HFFc6 (cell line): ENCODE measurements at places on chromosomes 16 and 17. TPM values are rescaled to one million over a fixed set of nuclear protein-coding genes. Genes with fewer than 3 reads are reported as not detected.

DNA sequence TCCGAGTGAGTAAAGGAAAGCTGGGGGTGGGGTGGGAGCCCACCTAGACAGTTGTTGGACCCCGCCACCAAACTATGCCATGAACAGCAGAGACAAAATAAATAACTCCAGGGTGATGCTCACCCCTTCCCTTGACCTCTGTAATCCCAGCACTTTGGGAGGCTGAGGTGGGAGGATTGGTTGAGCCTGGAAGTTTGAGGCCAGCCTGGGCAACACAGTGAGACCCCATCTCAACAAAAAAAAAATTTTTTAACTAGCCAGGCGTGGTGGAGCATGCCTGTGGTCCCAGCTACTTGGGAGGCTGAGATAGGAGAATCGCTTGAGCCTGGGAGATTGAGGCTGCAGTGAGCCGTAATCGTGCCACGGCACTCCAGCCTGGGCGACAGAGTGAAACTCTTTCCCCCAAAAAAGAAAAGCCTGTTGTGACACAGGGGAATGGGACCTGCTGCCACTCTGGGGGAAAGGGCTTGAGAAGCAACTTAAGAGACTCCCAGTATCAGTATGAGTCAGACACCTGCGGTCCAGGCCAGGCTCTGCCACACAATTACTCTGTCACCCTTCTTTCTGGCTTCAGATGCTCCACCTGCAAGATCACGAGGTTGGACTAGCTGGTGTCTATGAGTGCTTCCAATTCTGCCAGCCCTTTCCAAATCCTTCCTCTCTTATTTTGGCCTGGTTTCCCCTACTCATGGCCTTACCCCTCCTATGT lies 5.0 kb downstream of the SGCA start:
- DNase-seq, result no peak

USP22 gene
- 219 and 240 TPM in 2 replicates for total RNA-seq

DNA sequence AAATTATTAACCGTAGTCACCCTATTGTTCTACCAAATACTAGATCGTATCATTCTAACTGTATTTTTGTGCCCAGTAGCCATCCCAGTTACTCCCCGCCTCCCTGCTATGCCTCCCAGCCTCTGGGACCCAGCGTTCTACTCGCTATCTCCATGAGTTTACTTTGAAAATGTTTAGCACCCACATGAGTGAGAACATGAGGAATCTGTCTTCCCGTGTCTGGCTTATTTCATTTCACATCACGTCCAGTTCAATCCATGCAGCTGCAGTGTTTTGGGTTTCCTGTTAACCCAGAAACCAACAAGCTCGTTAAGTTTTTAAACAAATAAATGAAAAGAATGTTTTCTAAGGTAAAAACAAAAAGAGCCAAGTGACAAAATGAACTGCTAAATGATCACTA lies 82.1 kb downstream of the VPS53 start:
- no peak for DNase-seq

PRSS33 gene
- total RNA-seq, result not detected in 3 replicates

DNA sequence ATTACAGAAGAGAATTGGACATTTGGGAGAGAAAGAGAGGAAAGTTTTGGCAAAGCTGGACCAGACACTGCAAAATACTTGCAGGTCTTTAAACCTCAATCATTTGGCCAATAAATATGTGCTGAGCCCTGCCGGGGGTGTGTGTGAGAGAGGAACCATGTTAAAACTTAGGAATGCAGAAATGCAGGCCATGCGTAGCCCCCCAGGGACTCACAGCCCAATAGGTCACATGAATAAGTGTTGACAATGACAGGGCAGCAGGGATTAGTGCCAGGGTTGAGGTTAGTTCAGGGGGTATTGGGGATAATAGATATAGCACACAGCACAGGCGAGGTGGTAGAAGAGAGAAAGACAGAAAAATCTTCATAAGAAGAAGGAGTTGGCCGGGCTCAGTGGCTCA lies 113.3 kb upstream of the ADAMTS18 start:
- no peak for DNase-seq

- peak; percentile 38 for DNase-seq
Observed at GRCh38 chr17:72502371-72503341, 381.8 kb downstream of the SOX9 start.

MRPL27 gene
- 68.9 and 78.7 TPM in 2 replicates for total RNA-seq

- no peak for DNase-seq
Observed at GRCh38 chr16:22174642-22175041, 12.3 kb downstream of the SDR42E2 start.

- DNase-seq, result no peak
Observed at GRCh38 chr16:50578137-50578536, 29.9 kb downstream of the NKD1 start.

- no peak for DNase-seq
Observed at GRCh38 chr16:89607453-89607852, 6.0 kb upstream of the DPEP1 start.

- DNase-seq, result no peak
Observed at GRCh38 chr17:61974115-61974514, 46.3 kb upstream of the INTS2 start.

GRCh38 chr17:63224644-63225043 lies 221.5 kb downstream of the CYB561 start:
- DNase-seq, result no peak

SPSB3 gene
- total RNA-seq, result 12.8 to 18.2 TPM (median 14.9 TPM) in 3 replicates

GID4 gene
- total RNA-seq, result 9.5 to 13.1 TPM (median 12.3 TPM) in 3 replicates

- no peak for DNase-seq
Observed at GRCh38 chr17:79851461-79851817, 12.2 kb upstream of the CBX4 start.

- DNase-seq, result no peak
Observed at GRCh38 chr17:44209786-44210341, 9.6 kb downstream of the UBTF start.

PMP22 gene
- total RNA-seq, result 31.2 to 40.5 TPM (median 37.7 TPM) in 3 replicates

DNA sequence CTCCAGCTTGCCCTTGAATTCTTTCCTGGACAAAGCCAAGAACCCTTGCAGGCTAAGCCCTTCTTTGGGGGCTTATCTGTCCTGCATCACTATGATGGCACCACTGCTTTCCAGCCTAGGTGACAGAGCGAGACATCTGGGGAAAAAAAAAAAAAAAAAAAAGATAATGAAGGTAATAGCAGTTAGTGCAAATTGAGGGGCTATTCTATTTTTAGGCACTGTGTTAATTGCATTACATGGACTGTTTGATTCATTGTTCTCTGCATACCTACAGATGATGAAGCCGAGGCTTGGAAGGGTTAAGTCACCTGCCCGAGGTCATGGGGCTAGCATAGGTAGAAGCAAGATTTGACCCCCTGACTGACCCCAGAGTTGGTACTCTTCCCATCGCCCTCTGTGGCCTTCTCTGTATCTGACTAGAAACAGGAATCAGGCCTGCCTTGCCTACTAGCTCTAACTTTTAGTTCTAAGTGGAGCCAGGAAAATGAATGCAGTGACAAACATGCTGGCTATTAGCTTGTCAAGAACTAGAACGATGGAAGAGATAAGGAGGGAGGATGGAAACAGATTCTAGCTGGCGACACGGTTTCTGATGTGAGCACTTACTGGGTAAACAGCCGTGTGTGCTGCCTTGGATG lies 312.1 kb downstream of the SNX29 start:
- no peak for DNase-seq

- no peak for DNase-seq
Observed at GRCh38 chr16:77437859-77438258, 3.0 kb upstream of the ADAMTS18 start.

IL34 gene
- 0.09 TPM in 1 of 3 replicates, not detected in the others for total RNA-seq

DNA sequence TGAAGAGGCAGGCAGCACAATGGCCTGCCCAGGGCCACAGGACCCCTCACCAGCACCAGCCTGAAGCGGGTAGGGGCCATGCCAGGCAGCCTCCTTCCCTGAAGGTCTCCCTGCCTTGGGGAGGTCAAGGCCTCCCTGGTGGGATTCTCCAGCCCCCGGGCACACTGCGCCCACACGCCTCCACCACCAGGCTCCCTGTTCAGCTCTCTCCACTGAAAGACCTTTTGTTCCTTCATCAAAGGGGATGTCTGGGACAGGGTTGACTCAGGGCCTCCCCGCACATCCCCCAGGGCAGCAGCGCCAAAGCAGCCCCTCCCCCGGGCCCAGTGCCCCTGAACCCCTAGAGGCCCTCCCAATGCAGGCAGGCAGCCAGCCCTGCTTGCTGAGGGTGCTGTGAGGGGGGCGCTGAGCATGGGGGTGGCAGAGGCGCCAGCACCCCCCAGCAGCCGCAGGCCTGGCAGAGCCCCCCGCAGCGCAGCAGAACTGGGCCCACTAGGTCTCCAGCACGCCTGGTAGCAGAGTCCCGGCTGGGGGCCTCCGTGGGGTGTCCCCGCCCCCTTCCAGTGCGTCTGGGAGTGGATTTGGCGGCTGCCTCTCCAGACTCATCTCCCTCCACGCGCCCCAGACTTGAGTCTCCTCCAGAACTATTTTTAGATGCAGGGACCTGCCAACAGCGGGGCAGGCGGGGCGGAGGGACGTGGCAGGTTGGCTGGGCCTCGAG lies 13.1 kb downstream of the BCAR1 start:
- DNase-seq, result peak; percentile 91

GRCh38 chr16:20153444-20153843 lies 79.8 kb upstream of the GPR139 start:
- DNase-seq, result no peak
